ENCODE measurements at places on chromosomes 6 and 20.

GRCh38 chr20:42191140-42191860 lies 573.1 kb upstream of the CHD6 start:
- no peak for DNase-seq

DNA sequence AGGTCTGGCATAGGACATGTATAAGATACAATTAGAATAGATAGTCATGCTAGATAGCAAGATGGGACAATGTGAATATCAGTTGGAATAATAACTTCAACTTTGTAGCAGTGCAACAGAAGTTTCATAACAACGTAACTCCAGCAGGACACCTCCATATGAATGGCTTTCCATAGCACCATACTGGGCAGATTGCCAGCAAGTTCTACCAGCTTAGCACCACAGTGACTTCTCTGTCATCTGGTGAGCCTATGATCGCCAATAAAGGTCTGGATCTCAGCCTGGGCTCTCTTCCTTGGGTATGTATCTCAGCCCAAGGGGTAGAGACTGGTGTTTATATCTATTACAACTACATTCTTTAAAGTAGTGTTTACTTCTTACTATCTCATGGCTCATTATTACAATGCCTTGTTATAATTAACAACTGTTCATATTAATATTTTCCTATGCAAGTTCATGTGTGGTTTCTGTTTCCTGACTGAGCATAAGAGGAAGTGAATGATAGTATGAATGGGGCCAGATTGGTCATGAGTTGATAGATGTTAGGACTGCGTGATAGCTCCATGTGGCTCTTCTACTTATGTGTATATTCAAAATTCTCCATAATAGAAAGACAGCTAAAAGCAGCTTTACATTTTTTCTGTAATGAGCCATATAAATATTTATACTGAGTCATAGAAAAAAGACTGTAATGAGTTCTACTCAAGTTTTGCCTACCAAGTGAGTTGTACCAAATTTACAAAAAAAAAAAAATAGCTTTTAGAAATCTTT lies 22.9 kb downstream of the HTR1B start:
- no peak for DNase-seq

DNA sequence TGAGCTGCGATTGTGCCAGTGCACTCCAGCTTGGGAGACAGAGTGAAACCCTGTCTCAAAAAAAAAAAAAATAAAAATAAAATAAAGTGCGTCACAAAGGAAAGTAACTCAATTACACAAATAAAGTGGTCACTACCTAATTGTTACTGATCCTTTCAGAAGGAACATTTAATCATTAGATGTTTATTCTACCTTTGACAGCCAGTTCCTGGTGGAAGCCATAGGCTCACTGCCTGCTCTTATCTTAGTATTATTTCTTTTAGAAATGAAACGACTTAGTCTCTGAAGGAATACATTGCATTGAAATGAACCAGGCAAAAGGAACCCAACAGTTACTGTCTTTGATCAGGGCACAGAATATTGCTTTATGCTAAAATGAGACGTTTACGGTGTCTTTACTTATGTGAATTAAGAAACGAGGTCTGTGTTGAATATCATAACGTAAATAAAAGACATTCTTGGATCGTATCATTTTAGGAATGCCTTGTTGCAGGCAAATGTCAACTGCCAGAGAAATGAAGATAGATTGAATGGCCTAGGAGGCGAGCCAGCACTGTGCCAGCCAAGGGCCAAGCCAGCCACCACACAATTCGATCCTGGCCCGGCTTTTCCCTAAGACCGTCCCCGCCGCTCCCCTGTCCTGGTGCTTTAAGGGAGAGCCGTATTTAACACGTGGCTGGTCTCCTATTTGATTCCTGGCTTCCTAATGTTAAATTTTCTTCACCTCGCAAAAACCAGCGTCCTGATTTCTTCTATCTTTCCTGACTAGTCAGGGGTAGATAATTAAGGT lies 136.7 kb upstream of the GMDS start:
- DNase-seq: no peak

GRCh38 chr6:158374020-158374419 lies 61.8 kb downstream of the TULP4 start:
- DNase-seq: no peak

- DNase-seq: no peak
These were observed 84.3 kb downstream of the SHLD1 start for GRCh38 chr20:5834436-5835005.

GRCh38 chr6:32922083-32922482 lies 18.7 kb downstream of the HLA-DMB start:
- DNase-seq: no peak

- DNase-seq: no peak
These were observed 124.1 kb downstream of the HS3ST5 start for GRCh38 chr6:114218437-114219340.

- DNase-seq: no peak
These were observed 30.6 kb upstream of the PIM1 start for GRCh38 chr6:37139230-37139962.

DNA sequence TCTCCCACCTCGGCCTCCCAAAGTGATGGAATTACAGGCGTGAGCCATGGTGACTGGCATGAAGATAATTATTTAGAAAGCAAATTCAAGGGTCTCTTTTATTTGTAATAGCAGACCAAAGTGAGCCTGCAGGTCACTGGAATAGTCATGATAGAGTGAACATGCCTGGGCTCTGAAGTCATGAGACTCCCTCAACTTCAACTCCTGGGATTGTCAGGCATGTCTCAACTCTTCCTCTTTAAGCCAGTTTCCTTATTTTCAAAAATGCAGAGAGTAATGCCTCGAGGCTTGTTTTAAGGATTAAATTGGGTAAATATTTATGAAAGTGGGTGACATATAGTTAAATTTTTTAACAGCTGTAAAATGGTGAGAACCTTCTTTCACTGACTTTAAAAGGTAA lies 22.7 kb upstream of the HECA start:
- no peak for DNase-seq

- no peak for DNase-seq
These were observed 9.3 kb downstream of the PSMA7 start for GRCh38 chr20:62133864-62134263.

GRCh38 chr6:132760256-132760655 lies 2.6 kb upstream of the VNN2 start:
- no peak for DNase-seq

DNA sequence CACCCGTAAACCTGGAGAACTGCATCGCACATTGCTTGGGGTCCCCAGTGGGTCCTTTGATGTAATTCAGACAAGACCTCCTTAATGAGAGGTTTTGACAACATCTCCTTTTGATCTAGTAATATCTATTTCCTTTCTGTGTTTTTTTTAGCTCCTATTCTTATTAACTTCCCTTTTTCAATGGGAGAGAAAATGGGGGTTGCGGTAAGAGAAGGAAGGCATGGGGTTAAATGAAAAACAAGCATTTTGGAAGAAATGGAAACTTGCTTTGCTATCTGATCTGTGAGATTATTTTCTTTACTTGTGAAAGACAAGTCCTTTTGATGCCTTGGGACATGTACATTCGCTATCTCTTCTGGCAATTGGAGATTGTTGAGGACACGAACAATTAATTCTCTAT lies 418.6 kb upstream of the MAN1A1 start:
- no peak for DNase-seq

DNA sequence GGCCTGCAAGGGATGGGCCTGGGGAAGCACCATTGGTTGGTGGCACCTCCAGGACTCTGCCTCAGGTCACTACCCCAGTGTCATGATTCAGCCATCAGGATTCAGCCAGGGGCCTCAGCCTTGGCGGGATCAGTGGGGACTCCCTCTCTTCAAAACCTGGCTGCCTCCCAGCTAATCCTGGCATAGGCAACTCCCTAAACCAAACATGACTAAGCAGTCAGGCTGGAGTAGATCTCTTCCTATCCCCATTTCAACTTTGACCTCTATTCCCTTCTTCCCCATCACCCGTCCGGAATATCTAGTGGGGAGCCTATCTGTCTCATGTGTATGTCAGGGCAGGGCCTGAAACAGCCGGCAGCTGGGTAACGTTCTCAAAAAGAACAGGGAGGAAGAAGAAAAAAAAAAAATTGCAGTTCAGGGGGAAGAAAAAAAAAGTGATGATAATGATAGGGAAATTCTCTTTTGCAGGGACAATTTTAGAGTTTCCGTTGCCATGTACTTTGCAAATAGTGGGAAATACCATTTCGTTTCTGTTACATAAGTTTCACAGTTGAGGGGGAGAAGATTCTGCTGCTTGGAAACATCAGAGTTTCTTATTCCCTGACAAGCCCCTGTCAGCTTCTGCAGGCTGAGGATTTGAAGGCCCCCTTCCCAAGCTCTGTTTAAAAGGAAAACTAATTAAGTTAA lies 4.1 kb upstream of the PREX1 start:
- DNase-seq: no peak

All from stimulated activated CD4-positive, alpha-beta T cell treated with anti-CD3 and anti-CD28 coated beads, Interleukin-4, amount 100 ng/mL, for 4 hours (primary cell).